ENCODE measurements at places on chromosomes 5 and 9. TPM values are rescaled to one million over a fixed set of nuclear protein-coding genes. Genes with fewer than 3 reads are reported as not detected.

The PRSS3 gene
- not detected for total RNA-seq

DNA sequence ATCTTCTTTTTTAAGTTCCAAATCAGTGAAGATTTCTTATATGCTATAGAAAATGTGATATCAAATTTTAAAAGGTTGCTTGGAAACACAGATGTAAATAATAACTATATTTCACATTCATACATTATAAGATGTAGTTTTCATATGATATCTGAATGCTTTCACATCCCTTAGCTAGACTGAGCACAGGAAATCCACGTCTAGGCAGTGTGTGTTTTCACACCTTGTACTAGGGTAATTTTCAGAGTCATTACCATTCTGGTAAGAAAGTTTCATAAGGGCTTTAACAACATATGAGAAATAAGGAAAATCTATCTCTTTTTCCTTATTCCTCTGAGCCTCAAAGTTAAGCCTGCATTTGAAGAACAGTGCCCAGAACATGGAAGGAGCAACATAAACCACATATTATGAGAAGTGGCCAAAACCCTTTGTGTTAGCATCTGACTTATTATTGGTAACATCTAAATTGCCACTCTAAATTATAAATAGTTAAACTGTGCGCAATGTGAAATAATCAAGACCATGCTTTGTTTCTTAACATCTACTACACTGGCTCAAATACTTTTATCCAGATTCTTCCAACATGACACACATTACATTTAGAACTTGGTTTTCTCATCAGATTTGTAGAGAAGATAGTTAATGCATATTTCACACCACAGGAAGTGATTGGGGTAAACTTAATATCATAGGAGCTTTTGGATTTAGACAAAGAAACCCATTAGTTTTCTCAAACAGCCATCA, 113.3 kb downstream of the PPP2R2B start:
- no peak for DNase-seq

GRCh38 chr5:174281855-174282254, 236.3 kb downstream of the NSG2 start:
- DNase-seq = no peak

- DNase-seq = no peak
Measured at GRCh38 chr9:78826527-78826926, 529.6 kb downstream of the PSAT1 start.

The HMMR gene
- total RNA-seq = 40.3 TPM

GRCh38 chr9:114549697-114550330, 37.8 kb upstream of the ATP6V1G1 start:
- DNase-seq = no peak

All from activated T-helper 2 cell treated with anti-CD3 and anti-CD28 coated beads, Interferon-gamma antibody, Interleukin-2, Interleukin-4, amounts not matched to agents 10 μg/mL and 5 μg/mL and 100 μg/mL, durations not matched to agents 14 hours and 24 hours and 36 hours (primary cell).